ENCODE measurements at places on chromosomes 7 and 10. TPM values are rescaled to one million over a fixed set of nuclear protein-coding genes. Genes with fewer than 3 reads are reported as not detected.

- no peaks in the 10 kb centered on the region for H3K27me3 ChIP-seq
- peaks cover 3% of the 10 kb centered on the region for H3K4me1 ChIP-seq
- H3K36me3 ChIP-seq, result peaks cover 24% of the 10 kb centered on the region
- H3K4me3 ChIP-seq, result no peak overlapping the region
- no peak for DNase-seq
These were observed 15.5 kb downstream of the RPP38 start for GRCh38 chr10:15112657-15113056.

DNA sequence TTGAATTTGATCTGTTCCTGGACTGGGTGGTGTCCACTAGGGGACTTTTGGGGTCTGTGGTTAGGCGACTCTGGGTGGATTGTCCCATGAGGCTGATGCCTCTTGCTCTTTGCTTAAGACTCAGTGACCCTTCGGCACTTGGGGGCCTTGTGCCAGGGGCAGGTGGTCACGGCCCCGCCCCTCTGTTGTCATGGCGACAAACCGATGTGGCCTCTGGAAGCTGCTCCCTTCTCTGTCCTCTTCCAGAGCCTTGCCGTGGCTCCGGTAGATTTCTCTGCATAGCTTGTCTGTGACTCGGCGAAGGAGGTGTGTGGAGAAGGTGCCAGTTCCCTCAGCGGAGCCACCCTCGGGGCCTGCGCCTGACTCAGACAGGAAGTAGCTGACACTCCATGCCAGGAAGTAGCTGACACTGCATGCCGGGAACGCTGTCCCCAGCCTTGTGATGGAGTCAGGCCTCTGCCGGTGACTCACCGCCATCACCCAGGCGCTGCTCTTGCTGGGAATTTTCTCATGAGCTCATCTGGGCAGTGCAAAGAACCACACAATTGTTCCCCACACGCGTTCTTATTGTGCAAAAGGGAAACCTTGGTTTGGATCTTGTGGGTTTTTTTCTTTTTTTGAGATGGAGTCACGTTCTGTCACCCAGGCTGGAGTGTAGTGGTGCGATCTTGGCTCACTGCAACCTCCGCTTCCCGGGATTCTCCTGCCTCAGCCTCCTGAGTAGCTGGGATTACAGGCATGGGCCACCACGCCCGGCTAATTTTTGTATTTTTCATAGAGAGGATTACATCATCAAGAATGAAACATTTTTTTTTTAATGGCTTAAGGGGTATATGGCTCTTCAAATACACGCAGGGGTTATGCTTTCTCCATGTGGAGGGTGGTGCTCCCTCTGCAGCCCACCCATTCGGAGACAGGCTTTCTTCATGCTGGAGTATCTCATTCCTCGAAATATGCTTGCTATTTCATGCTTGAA lies 72.6 kb downstream of the PFKFB3 start:
- H3K4me3 ChIP-seq, result peak overlapping the region; percentile 59
- peaks cover 11% of the 10 kb centered on the region for H3K36me3 ChIP-seq
- peak; percentile 95 for DNase-seq
- no peaks in the 10 kb centered on the region for H3K27me3 ChIP-seq
- peaks cover 64% of the 10 kb centered on the region for H3K4me1 ChIP-seq

The AGAP9 gene
- total RNA-seq, result 3.8 TPM

The GJC3 gene
- not detected for total RNA-seq

GRCh38 chr7:36289833-36290661 lies 99.6 kb upstream of the ANLN start:
- peaks cover 46% of the 10 kb centered on the region for H3K4me1 ChIP-seq
- no peak overlapping the region for H3K27ac ChIP-seq
- H3K36me3 ChIP-seq, result peaks cover 1% of the 10 kb centered on the region

- no peaks in the 10 kb centered on the region for H3K36me3 ChIP-seq
- H3K4me1 ChIP-seq, result no peaks in the 10 kb centered on the region
- H3K27me3 ChIP-seq, result peaks cover 1% of the 10 kb centered on the region
- no peak for DNase-seq
- H3K4me3 ChIP-seq, result no peak overlapping the region
These were observed 59.4 kb downstream of the PLCE1 start for GRCh38 chr10:94052866-94053791.

GRCh38 chr7:42082144-42082543 lies 154.9 kb downstream of the GLI3 start:
- no peak overlapping the region for H3K4me3 ChIP-seq
- no peak for DNase-seq
- H3K27me3 ChIP-seq, result peaks cover 4% of the 10 kb centered on the region
- no peaks in the 10 kb centered on the region for H3K4me1 ChIP-seq

The LIPM gene
- total RNA-seq, result not detected

DNA sequence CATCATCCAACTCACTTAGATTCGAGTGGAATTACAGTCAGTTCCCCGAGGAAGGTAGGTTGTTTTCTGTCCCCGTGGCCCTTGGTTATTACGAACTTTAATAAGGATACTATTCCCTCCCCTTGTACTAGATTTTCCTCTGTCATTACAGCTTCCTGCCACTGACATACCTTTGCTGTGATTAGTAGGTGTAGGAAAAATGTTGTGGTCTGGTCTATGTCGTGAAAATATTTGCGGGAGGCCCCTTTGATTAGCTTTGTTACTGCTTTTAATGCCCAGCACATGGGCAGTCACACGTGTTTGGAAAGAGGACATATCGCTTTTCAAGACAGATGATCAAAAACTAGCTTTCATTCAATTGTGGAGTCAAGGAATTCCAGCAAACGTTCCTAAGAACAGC lies 92.2 kb downstream of the GATA3 start:
- H3K36me3 ChIP-seq, result peaks cover 2% of the 10 kb centered on the region
- H3K27ac ChIP-seq, result no peak overlapping the region
- DNase-seq, result no peak
- H3K4me1 ChIP-seq, result peaks cover 3% of the 10 kb centered on the region
- no peak overlapping the region for H3K4me3 ChIP-seq

DNA sequence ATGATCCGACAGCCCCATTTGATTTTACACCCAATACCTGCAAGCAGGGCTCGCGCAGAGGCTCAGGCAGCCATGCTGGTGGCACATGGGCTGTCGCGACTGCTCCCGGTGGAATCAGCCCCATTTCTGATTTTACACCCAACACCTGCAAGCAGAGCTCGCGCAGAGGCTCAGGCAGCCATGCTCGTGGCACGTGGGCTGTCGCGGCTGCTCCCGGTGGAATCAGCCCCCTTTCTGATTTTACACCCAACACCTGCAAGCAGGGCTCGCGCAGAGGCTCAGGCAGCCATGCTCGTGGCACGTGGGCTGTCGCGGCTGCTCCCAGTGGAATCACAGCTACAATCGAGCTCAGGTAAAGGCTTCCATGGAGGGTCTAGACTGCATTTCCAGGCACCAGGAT lies 244.1 kb downstream of the PTPRN2 start:
- H3K4me1 ChIP-seq, result no peaks in the 10 kb centered on the region
- no peak for DNase-seq
- H3K4me3 ChIP-seq, result no peak overlapping the region
- no peaks in the 10 kb centered on the region for H3K27me3 ChIP-seq

DNA sequence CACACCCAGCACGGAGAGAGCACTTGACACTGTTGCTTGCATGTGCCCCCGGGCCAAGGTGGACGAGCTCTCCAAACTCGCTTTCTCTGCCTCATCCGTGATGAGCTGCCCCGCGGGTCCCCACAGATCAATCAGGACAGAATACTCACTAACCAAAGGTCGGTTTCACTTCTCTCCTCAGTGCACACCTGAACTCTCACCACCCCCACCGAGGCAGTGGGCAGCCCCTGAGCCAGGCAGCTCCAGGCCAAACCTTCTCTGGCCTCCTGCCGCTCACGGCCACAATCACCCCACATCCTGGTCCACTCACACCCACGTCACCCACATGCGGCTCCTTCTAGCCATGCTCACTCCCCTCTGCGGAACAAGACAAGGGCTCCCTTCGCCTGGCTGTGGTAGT lies 443.9 kb downstream of the DNAJB6 start:
- H3K27me3 ChIP-seq, result peaks cover 3% of the 10 kb centered on the region
- H3K36me3 ChIP-seq, result no peaks in the 10 kb centered on the region
- no peak for DNase-seq
- no peaks in the 10 kb centered on the region for H3K4me1 ChIP-seq
- H3K27ac ChIP-seq, result no peak overlapping the region

DNA sequence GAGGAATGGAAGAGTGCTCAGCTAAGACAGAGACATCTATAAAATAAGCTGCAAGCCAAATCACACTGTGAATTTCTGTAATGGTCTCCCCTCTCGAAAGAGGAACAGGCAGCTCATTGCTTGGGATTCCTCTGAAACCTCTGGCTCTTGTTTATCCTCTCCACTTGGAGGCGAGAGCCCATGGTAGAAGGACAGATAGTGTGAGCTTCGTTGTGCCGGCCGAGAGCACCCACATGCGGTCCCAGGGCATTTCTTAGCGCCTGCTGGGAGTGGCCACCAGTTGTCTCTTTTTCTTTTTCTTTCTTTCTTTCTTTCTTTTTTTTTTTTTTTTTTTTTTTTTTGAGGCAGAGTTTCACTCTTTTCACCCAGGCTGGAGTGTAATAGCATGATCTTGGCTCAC lies 26.2 kb downstream of the CNPY1 start:
- H3K36me3 ChIP-seq, result no peaks in the 10 kb centered on the region
- H3K4me1 ChIP-seq, result no peaks in the 10 kb centered on the region

- no peaks in the 10 kb centered on the region for H3K27me3 ChIP-seq
- no peak overlapping the region for H3K27ac ChIP-seq
- H3K36me3 ChIP-seq, result no peaks in the 10 kb centered on the region
- DNase-seq, result no peak
- no peaks in the 10 kb centered on the region for H3K4me1 ChIP-seq
These were observed 292.1 kb downstream of the BBS9 start for GRCh38 chr7:33421429-33421828.

The MARCHF5 gene
- 26.4 TPM for total RNA-seq

The OPALIN gene
- total RNA-seq, result not detected

- H3K27me3 ChIP-seq, result no peaks in the 10 kb centered on the region
- H3K4me3 ChIP-seq, result no peak overlapping the region
- no peaks in the 10 kb centered on the region for H3K36me3 ChIP-seq
- peak overlapping the region; percentile 29 for H3K27ac ChIP-seq
These were observed 219.2 kb downstream of the CAMK1D start for GRCh38 chr10:12568391-12569009.

GRCh38 chr7:61576-62360 lies 130.6 kb upstream of the FAM20C start:
- no peaks in the 10 kb centered on the region for H3K27me3 ChIP-seq
- no peak for DNase-seq
- no peaks in the 10 kb centered on the region for H3K4me1 ChIP-seq
- H3K36me3 ChIP-seq, result no peaks in the 10 kb centered on the region
- no peak overlapping the region for H3K27ac ChIP-seq

- no peak for DNase-seq
- no peak overlapping the region for H3K27ac ChIP-seq
- no peaks in the 10 kb centered on the region for H3K36me3 ChIP-seq
- no peaks in the 10 kb centered on the region for H3K4me1 ChIP-seq
- H3K27me3 ChIP-seq, result no peaks in the 10 kb centered on the region
- H3K4me3 ChIP-seq, result no peak overlapping the region
These were observed 103.9 kb upstream of the DKK1 start for GRCh38 chr10:52210161-52210560.

DNA sequence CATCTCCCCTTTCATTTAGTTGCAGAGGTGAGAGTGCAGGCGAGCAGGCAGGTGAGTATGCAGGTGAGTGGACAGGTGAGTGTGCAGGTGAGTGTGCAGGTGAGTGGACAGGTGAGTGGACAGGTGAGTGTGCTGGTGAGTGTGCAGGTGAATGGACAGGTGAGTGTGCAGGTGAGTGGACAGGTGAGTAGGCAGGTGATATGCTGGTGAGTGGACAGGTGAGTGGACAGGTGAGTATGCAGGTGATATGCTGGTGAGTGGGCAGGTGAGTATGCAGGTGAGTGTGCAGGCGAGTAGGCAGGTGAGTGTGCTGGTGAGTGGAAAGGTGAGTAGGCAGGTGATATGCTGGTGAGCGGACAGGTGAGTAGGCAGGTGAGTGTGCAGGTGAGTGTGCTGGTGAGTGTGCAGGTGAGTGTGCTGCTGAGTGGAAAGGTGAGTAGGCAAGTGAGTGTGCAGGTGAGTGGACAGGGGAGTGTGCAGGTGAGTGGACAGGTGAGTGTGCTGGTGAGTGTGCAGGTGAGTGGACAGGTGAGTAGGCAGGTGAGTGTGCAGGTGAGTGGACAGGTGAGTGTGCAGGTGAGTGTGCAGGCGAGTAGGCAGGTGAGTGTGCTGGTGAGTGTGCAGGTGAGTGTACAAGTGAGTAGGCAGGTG lies 165.6 kb downstream of the ADARB2 start:
- no peaks in the 10 kb centered on the region for H3K4me1 ChIP-seq
- H3K4me3 ChIP-seq, result no peak overlapping the region
- no peaks in the 10 kb centered on the region for H3K36me3 ChIP-seq
- no peak overlapping the region for H3K27ac ChIP-seq
- H3K27me3 ChIP-seq, result no peaks in the 10 kb centered on the region

The CFAP46 gene
- total RNA-seq, result not detected

The TMEM184A gene
- total RNA-seq, result not detected

DNA sequence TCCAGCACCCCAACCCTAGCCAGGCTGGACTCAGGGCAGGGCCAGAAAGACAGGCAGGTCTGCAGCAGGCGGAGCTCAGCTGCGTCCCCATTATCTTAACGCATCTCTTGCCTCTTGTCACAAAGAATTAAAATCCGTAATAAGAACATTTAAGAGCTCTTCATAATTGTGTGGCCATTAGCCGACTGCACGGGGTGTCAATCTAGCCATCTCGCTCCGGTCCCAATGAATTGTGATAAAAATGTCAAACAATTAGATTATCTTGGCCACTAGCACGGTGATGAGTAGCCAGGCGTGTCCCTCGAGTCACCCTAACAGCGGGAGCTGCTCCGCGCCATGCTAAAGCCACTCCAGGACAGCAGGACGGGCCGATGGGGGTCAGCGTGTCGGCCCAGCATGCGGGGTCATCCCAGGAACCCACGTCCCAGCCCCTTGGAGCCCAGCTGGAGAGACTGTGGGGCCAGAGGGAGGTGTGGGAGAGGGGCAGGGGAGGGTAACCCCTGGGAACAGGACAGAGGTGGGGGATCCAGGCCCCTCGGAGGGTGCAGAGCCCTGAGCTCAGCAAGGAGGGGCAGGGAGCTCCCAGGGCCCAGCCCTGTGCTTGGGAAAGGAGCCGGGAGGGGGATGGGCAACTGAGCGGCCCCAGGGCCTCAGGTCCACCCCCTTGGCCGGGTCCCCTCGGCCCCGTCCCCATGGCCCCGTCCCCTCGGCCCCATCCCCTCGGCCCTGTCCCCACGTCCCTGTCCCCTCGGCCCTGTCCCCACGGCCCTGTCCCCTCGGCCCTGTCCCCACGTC lies 17.7 kb upstream of the NKX6-2 start:
- no peak overlapping the region for H3K4me3 ChIP-seq
- H3K4me1 ChIP-seq, result no peaks in the 10 kb centered on the region
- no peaks in the 10 kb centered on the region for H3K27me3 ChIP-seq
- DNase-seq, result no peak
- H3K36me3 ChIP-seq, result no peaks in the 10 kb centered on the region
- H3K27ac ChIP-seq, result no peak overlapping the region

All from activated CD8-positive, alpha-beta memory T cell treated with anti-CD3 and anti-CD28 coated beads, Interleukin-2, amount 10 ng/mL, durations not matched to agents 7 days and 5 days (primary cell).